ENCODE measurements at places on chromosomes 7 and 10.

GRCh38 chr10:77506517-77507200 lies 130.9 kb downstream of the KCNMA1 start:
- DNase-seq: no peak

DNA sequence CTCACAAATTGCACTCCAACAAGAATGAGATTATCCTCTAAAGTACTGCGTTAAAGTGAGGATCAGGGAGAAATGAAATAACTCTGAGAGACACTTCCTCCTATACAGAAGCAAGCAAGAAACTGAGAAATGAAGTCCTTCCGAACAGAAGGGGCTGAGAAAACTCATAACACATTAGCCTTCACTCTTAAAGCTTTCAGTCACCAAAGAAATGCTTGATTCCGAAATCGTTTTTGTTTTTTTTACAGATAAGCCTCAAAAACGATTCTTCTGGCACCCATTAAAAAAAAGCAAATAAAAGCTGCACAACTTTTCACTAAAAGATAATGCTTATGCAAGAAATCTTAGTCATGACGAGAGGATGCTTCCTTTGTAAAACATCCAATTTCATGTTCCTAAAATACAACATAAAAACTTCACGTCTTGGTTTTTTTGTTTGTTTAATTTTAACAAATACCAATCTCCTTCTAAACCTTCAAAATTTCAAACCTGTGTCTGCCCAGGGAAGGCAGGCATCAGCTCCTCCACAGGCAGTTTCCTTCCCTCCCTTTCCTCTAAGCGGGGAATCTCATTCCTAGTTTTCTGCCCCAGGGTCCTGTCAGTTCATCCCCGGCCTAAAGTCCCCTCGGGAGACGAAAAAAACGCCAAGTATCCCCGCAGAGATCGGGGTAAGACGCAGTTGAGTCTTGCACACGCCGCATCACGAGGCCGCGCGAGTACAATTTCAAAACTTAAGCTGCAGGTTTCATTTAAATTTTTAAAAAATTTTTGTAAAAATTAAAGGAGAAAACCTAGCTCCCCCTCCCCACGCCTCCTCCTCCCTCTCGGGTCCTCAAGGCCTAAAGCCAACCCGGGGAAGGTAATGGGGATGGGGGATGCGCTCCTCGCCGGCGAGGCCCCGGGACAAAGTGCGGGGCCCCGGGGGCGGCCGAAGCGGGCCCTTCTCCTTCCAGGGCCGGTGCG lies 1.1 kb downstream of the BAZ1B start:
- peak; percentile 40 for DNase-seq

- peak; percentile 46 for DNase-seq
Observed at GRCh38 chr10:76302961-76303630, 871.7 kb downstream of the LRMDA start.

DNA sequence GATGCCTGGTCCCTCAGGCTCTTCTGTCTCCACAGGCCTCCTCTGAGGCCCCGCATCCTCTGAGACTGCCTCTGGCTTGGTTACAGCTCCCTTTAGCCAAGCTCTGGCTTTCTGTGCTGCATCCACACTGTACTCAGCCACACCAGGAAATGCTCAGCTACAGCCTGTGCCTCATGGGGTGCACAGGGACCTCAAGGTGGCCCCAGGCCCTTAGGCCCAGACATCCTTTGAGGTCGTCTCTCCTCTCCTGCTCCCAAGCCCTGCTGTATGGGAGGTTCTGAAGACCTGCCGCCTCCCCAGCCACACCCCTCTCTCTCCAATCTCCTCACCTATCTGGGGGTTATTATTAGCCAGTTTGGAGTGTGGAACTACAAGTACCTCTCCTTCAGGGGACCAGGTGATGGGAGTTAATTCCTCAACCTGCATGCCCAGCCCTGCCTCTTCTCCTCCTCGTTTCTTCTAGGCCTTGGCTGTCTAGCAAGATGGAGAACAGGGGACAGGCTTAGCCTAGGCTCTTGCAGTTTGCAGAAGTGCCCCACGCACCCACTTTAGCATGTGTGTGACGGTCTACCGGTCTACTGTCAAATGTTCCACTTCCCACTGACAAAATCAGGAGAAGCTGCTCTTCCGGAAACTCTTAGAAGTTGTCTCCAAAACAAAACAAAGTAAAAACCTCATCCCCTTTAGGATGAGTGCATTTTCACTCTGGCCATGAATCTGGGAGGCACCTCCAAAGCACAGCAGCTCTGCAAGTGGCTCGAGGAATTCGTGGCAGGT lies 64.0 kb upstream of the WAC start:
- DNase-seq: no peak

- peak; percentile 52 for DNase-seq
Observed at GRCh38 chr7:68321076-68321639, 1277.1 kb upstream of the AUTS2 start.

- no peak for DNase-seq
Observed at GRCh38 chr7:80749270-80749669, 110.8 kb downstream of the CD36 start.

- no peak for DNase-seq
Observed at GRCh38 chr7:56121440-56121839, 5.2 kb upstream of the NUPR2 start.

- DNase-seq: no peak
Observed at GRCh38 chr10:83607959-83608745, 531.2 kb upstream of the GHITM start.

GRCh38 chr7:115585015-115585718 lies 445.4 kb downstream of the TFEC start:
- no peak for DNase-seq

DNA sequence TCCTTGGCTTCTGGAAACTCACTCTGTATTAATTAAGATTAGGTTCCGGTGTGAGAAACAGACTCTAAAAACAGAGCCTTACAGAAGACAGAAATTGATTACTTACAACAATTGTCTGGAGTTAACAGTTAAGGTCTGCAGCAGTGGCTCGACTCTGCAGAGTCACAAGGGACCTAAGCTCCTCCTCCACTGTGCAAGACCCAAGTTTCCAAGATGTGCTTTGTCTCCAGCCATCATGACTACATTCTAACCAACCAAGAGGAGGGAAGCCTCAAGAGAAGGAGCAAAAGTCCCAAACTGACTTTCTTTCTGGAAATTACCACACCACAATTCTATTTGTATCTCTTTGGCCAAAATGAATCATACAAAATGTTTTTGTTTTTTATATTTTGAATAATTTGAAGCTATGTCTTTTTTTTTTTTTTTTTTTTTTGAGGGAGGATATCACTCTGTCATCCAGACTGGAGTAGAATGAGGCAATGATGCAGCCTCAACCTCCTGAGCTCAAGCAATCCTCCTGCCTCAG lies 14.2 kb upstream of the ODAD2 start:
- peak; percentile 12 for DNase-seq

DNA sequence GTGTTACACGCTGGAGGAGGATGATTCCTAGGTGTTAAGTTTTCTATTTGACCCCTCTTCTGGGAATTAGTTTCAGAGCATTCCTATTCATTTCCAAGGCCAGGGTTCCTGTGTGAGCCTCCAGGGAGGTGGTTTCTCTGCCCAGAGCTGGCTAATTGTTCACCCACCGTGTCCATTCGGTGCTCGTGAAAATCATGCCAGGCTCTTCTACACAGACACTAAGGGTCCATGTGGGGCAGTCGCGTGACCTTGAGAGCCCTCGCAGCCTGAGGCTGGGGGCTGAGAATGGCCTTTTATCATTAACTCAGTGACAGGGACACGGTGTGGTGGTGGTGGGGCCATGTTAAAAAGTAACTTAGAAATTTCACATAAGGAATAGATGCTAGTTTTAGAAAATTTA lies 83.7 kb downstream of the EMX2 start:
- DNase-seq: no peak

GRCh38 chr7:139094596-139094995 lies 14.9 kb downstream of the ZC3HAV1 start:
- DNase-seq: no peak

- DNase-seq: peak; percentile 44
Observed at GRCh38 chr7:130069179-130069977, 956 bp upstream of the KLHDC10 start.

GRCh38 chr10:60130130-60130579 lies 223.8 kb upstream of the CCDC6 start:
- no peak for DNase-seq

DNA sequence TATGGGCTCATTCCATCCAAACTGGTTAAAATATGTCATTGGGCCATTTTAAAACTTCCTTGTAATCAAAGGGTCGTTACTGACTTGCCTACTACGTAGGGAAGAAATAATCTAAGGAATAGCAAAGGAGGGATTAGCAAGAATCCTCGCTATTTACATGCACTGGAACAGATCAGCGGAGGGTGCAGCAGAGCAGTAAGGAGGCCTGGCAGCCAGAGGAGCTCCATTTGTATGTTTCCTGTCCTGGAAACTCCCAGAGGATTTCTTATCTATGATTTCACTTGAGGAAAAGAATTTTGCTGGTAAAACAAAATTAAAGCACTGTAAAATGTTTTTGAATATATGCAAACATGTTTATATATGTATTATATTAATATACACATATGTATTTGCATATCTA lies 107.3 kb downstream of the TPK1 start:
- DNase-seq: no peak

GRCh38 chr7:114554781-114555537 lies 140.3 kb downstream of the FOXP2 start:
- no peak for DNase-seq

- DNase-seq: no peak
Observed at GRCh38 chr10:95289003-95289920, 1.5 kb downstream of the PDLIM1 start.

DNA sequence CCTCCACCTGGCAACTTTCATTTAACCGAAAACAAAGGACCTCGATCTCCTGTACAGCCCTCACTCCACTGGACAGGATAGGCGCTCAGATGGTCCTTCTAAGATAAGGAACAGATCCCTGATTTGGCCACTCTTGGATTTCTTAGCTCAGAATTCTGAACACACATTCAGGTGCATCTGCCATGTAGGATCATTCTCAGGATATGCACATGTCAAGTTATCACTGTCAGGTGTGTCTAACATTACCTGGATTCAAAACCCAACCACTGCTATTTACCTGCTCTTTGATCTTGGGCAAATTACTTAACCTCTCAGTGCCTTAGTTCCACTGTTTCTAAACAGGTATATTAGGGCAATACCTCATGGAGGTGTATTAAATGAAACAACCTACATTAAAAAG lies 12.2 kb upstream of the ADD3 start:
- DNase-seq: no peak

Measured in stomach (tissue), 19 donors.